NCI-H226 (cell line): ENCODE measurements at places on chromosomes 7 and 10.

GRCh38 chr10:117666166-117666565 is 123.6 kb downstream of the EMX2 start:
- DNase-seq: no peak

DNA sequence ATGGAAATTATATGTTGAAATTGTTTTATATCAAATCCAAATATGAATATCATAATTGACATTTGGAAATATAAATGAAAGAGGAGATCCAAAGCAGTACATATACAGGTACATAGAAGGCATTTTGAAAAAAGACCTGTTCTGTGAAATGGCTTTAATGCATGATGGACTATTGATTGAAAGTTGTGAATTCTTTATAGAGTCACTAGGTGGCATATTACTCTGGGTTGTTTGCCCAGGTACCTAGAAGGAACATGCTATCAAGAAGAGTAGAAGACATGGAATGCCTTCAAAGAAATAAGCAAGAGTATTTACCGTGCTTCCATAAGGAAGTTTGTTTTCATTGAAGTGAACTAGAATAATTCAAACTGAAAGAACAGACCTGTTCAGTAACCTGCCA is 160.0 kb upstream of the ANK3 start:
- DNase-seq: peak; percentile 23

- DNase-seq: no peak
These were observed 276.5 kb upstream of the SMIM30 start for GRCh38 chr7:113394856-113395255.

DNA sequence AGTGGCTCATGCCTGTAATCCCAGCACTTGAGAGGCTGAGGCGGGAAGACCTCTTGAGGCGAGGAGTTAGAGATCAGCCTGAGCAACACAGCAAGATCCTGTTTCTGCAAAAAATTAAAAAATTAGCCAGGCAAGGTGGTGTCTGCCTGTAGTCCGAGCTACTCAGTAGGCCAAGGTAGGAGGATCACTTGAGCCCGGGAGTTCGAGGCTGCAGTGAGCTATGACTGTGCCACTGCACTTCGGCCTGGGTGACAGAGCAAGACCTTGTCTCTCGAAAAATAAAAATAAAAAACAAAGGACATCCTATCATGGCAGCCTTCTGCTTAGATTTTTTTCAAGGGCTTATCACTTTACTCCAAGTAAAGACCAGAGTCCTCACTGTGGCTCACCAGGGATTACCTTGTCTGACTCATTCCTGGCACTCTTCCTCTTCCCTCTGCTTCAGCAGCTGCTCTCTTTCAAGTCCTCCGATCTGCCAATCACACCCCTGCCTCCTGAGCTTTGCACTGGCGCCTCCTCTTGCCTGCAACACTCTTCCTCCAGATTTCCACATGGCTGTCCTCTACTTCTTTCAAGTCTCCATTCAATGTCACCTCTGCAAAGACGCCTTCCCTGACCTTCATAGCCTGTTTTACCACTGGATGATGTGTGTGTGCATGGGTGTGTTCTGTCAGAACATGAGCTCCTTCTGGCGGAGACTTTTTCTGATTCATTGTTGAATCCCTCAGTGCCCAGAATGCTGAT is 7.7 kb downstream of the PRTFDC1 start:
- peak; percentile 82 for DNase-seq

DNA sequence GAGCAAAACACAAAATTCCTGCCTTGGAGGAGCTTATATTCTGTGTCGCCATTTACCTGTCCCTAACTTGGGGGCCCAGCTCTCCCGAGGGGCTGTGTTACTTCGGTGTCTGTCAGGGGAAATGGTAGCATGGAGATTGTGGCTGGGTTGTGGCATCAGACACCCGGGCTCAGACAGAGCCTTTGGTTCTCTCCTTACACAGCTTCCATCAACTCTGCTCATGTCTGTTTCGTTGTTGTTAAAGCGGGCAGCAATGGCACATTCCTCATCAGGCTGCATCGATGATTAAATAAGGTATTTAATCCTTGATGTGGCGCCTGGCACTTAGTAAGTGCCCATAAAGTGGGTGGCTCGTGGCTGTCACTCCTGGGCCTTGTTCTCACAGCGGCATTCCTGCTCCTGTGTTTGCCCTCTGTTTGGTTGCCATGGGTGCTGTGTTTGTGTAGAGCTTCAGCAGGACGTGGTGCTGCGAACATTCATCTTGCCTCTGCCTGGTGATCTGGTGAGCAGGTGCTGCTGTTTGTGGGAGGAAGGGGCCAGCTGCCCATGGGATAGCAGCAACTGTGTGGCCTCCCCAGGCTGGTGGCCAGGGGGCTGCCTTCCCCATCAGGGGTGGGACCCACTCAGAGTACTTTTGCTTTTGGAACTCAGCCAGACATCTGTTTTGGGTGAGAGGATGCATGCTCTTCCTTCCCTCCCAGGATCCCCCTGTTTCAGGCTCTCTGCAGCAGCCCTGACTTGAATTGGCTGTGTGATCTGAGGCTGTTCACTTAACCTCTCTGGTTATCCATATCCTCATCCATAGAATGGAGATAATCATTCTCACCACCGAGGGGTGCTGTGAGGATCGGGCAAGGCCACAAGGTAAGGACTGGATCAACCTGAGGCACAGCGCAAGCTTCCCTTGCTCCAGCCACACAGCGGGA is 207.2 kb upstream of the SVIL start:
- no peak for DNase-seq

- no peak for DNase-seq
These were observed 516.9 kb downstream of the GLRX3 start for GRCh38 chr10:130652964-130653578.
